ENCODE measurements at places on chromosomes 16 and 17.
A peak's percentile ranks its signal among the peaks of the same experiment; 100 is the strongest.

DNA sequence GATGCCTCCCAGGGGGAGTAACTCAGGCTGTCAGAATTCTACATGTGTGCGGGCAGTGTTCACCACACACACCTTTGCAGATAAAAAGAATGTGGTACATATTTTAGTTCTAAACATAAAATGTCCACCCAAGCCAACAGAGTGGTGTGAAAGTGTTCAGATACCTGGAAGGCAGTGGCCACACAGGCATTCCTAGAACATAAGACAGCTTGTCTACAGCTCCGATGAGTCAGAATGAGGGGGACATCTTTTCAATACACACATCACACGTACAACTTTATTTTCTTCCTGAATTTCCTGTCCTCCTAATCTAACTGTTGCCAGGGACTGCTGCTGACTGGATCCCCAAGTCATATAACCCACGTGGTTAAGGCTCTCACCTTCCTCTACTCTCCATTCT is 142.3 kb downstream of the ZFHX3 start:
- no peak for DNase-seq

DNA sequence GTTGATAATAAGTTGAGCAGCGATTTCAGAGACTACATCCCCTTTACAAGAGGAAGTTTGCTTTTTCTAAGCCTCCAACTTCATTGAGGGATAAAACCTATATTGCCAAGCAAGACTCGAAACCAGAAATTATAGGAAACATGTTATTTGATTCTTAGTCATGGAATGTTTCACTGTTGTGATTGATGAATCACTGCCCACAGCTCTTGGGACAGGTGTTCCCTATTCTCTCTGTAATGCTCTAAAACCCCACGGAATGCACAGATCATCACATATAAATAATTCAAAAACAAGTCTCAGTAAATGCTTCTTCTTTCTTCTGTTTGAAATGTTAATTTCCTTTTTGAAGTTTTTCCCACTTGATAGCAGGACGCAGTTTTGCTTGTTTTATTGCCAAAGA is 809.5 kb upstream of the GOT2 start:
- no peak for DNase-seq

- DNase-seq: no peak
Observed at GRCh38 chr17:81090361-81091136, 55.6 kb downstream of the BAIAP2 start.

- DNase-seq: no peak
Observed at GRCh38 chr16:49531931-49532840, 158.6 kb downstream of the C16orf78 start.

- DNase-seq: no peak
Observed at GRCh38 chr17:70332356-70333210, 163.3 kb downstream of the KCNJ2 start.

GRCh38 chr17:4554441-4554996 is 665 bp downstream of the MYBBP1A start:
- DNase-seq: no peak

GRCh38 chr17:17833658-17834357 is 3.0 kb downstream of the SREBF1 start:
- DNase-seq: no peak

- DNase-seq: no peak
Observed at GRCh38 chr17:8224891-8225812, 14.8 kb upstream of the AURKB start.

- DNase-seq: peak; percentile 5
Observed at GRCh38 chr17:5097101-5097834, 14.4 kb downstream of the ZNF232 start.

- DNase-seq: peak; percentile 53
Observed at GRCh38 chr16:27314161-27314723, 468 bp downstream of the IL4R start.

- no peak for DNase-seq
Observed at GRCh38 chr16:31412750-31413149, 15.4 kb downstream of the COX6A2 start.

Measured in activated CD4-positive, alpha-beta T cell treated with anti-CD3 and anti-CD28 coated beads, Interleukin-2, amount 50 U/mL, for 4 hours (primary cell).